Smooth muscle cell of bladder (primary cell): ENCODE measurements at places on chromosomes 6 and 20. TPM values are rescaled to one million over a fixed set of nuclear protein-coding genes. Genes with fewer than 3 reads are reported as not detected.

SLC22A7 gene
- not detected in 2 replicates for total RNA-seq

EEF1A2 gene
- total RNA-seq = 1.3 and 3.0 TPM in 2 replicates

KCNK5 gene
- total RNA-seq = not detected in 2 replicates

F13A1 gene
- total RNA-seq = not detected in 2 replicates

LY6G6F gene
- total RNA-seq = not detected in 2 replicates

PRPH2 gene
- total RNA-seq = 1.8 and 2.5 TPM in 2 replicates

OR2H2 gene
- total RNA-seq = not detected in 2 replicates

NTSR1 gene
- 0.09 TPM in 1 of 2 replicates, not detected in the other for total RNA-seq

RAD21L1 gene
- 0.14 and 0.18 TPM in 2 replicates for total RNA-seq

SMPDL3A gene
- 174 and 196 TPM in 2 replicates for total RNA-seq

GUCA1A gene
- total RNA-seq = 0.09 TPM in 1 of 2 replicates, not detected in the other

FOXA2 gene
- total RNA-seq = under 0.01 TPM in 1 of 2 replicates, not detected in the other

IRAK1BP1 gene
- total RNA-seq = 2.5 and 3.7 TPM in 2 replicates
